ENCODE measurements at places on chromosomes 7 and 10.

DNA sequence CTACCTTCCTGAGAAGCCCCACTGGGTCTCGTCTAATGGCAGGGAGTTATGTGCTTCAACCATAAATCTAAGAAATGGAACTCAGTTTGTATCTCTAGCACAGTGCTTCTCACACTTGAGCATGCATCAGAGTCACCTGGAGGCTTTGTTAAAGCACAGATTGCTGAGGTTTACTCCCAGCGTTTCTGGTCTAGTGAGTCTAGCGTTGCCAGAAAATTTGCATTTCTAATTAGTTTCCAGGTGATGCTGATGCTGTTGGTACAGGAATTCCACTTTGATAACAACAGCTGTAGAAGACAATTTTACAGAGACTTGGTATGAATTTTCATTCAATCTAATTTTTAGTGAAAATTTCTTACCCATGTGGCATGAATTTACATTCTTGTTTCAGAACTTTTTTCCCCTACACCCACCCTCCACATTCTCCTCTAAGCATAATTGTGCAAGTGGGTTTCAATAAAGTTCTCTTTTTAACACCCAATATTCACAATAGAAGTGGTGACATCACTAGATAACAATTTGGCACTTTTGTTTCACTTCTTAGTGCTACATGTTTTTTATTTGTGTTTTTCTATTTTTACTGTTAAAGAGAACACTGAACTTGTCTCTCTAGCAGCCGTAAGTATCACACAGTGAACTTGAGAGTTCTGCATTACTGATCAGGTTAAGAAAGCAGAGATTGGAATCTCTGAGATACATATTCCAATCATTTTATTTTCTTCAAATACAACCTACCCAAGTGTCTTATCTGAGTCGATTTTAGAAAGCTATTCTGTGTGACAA, 48.4 kb upstream of the BET1 start:
- DNase-seq = peak; percentile 32

DNA sequence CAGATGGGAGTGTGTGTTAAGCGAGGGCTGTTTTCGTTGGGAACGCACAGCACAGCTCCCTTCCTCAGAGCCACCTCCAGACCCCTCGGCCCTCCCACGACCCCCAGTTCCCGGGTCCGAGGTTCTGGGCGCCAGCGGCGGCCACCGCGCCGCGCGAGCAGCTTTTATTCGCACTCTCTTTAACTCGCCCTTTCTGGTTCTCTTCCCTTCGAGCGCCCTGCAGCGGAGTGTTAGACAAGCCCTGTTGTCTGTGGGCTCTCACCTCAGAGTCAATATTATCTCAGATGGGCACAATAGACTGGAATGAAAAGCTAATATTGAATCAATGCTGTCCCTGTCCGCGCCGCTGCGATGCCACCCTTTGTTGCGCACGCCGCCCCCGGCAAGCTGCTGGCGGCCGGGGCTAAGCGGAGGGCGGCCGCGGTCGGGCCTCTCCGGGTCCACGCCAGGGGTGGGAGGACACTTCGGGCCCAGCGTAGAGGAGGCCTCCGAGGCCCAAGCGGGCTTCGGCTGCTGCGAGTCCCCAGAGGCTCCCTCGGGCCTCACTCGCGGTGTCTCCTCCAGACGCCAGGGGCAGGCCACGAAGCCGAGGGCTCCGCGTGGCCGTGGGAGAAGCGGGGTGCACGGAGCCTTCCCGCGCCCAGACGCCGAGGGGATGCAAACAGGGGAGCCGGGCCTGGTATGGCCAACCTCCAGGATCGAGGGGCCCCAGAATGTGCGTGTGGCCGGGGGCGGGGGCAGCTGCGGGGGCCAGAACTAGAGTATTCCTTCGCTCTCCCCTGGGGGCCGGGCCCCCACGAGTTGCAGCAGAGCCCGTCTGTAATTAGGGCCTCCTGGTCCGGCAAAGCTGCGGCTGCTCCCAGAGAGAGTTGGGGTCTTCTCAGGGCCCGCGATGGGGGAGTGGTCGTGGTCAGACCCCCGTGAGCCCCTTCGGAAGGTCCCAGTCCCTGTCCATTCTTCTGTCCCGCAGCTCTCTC, 7.9 kb upstream of the EMX2 start:
- DNase-seq = peak; percentile 81

- DNase-seq = no peak
Observed at GRCh38 chr10:28293236-28294168, 9.4 kb downstream of the MPP7 start.

- no peak for DNase-seq
Observed at GRCh38 chr10:75547391-75548298, 116.2 kb downstream of the LRMDA start.

DNA sequence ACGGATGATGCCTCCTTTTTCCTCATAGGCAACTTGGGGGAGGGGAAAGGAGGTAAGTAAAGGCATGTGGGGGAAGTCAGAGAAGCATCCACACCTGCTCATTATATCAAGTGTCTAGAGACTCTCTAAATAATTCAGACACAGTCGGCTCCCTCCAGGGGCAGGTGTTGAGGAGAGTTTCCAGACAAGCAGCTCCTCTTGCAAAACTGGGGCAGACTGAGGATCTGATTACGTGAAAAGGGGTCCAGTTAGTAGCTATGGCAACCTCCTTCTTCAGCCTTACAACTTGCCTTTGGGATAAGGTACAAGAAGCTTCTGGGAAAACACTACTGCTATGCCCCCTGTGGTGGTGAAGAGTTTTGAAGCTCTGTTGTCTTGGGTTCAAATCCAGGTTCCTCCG, 39.0 kb upstream of the SORBS1 start:
- no peak for DNase-seq

GRCh38 chr7:115233809-115234208, 311.9 kb downstream of the MDFIC start:
- DNase-seq = no peak

DNA sequence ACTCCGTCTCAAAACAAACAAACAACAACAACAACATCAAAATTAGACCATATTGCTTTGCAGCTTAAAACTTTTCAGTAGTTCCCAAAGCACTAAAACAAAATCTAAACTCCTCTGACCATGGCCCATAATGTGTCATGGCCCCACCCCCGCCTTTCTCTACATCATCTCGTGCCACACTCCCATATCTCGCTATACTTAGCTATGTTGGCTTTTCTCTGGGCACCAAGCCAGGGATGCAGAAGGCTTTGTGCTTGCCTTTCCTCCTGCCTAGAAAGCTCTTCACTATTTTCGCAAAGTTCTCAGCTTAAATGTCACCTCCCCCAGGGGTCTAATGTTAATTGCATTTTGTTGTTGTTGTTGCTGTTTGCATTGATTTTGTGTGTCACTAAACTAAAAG, 15.1 kb upstream of the SLC16A12 start:
- DNase-seq = peak; percentile 34

DNA sequence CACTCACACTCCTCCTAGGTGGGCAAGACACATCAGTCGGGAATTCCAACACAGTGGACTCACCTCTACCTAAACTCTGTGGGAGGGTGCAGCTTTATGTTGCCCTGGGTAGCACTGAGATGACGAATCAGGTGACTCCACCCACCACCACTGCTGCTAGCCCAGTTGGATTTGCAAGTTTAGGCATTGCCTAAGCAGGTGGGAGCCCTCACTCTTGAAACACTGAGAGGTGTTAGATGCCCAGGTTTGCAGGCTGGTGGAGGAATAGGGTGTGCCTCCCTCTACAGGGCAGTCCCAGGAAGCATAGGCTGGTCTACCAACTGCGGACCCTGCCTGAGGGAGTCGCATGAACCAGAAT, 708.9 kb downstream of the POM121L12 start:
- no peak for DNase-seq

- peak; percentile 81 for DNase-seq
Observed at GRCh38 chr7:106216517-106216922, 68.3 kb downstream of the NAMPT start.

GRCh38 chr10:50286996-50287803, 35.9 kb upstream of the ASAH2 start:
- DNase-seq = no peak

DNA sequence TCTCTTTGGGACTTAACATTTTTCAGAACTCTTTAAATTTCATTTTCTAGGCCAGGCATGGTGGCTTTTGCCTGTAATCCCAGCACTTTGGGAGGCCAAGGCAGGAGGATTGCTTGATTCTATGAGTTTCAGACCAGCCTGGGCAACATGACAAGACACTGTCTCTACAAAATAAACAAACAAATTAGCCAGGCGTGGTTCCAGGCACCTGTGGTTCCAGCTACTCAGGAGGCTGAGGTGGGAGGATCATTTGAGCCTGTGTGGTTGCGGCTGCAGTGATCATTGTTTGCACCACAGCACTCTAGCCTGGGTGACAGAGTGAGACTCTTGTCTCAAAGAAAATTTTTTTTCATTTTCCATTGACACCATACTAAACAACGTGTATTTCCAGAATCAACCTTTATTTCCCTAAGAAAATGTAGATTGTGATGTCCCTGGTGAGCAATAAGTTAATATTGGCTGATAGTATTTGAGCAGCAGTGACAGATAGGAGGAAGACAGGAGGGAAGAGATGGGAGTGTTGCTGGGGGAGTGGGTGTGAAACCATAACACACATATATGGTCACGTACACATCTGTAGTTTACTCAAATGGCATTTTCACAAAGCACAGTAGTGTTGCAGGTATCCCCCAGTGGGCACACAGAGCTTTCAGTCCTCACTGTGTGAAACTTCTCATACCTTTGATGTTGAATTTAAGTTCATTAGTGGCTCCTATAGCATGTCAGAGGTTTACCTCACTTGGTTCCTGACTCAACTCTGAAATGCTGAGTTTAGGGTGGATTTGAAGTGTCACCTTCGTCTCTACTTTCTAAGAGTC, 205.6 kb downstream of the AUTS2 start:
- no peak for DNase-seq

GRCh38 chr10:20885678-20886077, 11.4 kb downstream of the NEBL start:
- peak; percentile 91 for DNase-seq

DNA sequence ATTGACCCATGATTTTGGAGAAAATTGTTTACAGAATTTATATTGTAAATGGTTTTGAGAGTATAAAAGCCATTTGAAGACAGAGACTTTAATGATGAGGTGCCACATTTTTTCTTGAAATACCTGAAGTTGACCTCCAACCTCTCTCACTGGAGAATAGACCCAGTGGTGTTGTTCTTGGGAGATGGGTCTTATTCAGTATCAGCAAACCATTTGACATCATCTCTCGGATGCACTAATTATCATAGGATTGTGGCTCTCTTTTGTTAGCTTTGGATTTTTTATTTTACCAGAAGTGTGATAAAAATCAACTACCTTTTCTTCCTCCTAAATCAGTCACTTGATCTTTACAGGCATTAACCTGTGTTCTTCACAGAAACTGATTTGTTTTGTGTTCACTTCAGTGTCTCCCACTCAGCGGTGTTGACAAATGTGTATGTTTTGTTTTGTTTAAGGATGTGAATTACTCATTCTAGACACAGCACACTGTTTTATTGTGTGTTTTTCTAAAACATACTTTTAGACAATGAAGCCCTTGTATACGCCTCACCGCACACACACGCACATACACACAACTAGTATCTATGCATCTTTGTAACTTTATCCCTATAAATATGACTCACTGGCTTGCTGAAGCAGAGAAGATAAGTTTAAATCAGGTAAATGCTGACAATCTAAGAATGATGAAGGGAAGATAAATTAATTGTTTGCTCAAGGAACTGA, 455.6 kb downstream of the INHBA start:
- DNase-seq = peak; percentile 97

Measured in DMS53 (cell line).